Spleen (tissue), 13 donors: ENCODE measurements at places on chromosomes 3 and 15.

GRCh38 chr15:76501726-76502125, 165.2 kb downstream of the ISL2 start:
- no peak for DNase-seq

DNA sequence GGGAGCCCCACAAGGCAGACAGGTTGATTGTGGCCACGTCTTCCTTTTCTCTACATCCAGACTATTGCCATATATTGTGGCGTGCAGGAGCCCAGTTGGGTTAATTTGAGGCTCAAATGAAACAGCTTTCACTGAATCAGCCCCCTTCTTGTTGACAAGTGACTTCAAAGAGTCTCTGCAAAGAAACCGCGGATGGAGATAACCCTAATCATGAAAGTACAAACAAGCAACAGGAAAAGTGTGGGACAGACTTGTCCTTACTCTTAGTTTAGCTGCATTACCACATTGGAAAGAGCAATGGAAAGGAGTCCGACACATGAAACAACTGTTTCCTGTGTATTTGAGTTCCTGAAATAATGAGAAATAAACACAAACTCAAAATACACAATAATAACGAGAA, 3.3 kb downstream of the TMEM40 start:
- DNase-seq, result no peak

GRCh38 chr3:35746492-35746891, 107.2 kb downstream of the ARPP21 start:
- no peak for DNase-seq

- no peak for DNase-seq
These were observed 511.6 kb downstream of the PLOD2 start for GRCh38 chr3:145649368-145649887.

GRCh38 chr3:126983653-126984390, 907 bp downstream of the PLXNA1 start:
- peak; percentile 89 for DNase-seq

GRCh38 chr15:55993804-55994560, 570 bp upstream of the NEDD4 start:
- DNase-seq, result no peak

DNA sequence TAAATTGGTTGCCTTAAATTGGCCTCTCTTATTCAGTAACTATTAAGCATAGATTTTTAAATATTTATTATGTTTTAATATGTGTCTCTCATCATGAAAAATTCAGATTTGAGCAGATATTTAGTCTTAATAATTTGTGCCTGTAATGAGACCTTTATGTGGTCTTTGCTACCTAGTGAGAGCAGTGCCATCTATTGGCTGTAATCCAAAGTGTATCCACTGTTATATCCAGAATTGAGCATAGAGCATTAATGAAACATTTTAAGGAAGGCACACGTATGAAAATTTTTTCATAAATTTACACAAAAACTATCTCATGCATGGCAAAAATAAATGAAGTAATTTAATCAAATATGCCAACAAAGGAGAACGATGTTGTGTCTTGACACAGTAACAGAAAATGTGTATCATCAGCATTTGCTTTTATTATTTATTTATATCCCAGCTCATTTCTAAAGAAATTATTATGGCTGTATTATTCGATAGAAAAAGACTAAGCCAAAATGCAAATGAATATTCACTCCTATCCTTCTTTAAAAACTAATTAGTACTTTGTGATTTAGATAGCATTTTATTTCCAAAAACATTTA, 203.5 kb downstream of the RSRC1 start:
- no peak for DNase-seq

GRCh38 chr15:87929841-87930240, 326.7 kb downstream of the NTRK3 start:
- DNase-seq, result no peak

GRCh38 chr3:189839576-189839975, 208.4 kb downstream of the TP63 start:
- DNase-seq, result no peak

GRCh38 chr3:61032991-61033390, 218.3 kb downstream of the FHIT start:
- no peak for DNase-seq

GRCh38 chr15:99504823-99505551, 60.8 kb upstream of the MEF2A start:
- DNase-seq, result peak; percentile 72

- no peak for DNase-seq
These were observed 421.8 kb upstream of the TBL1XR1 start for GRCh38 chr3:177618873-177619733.

- no peak for DNase-seq
These were observed 57.4 kb downstream of the CDCP1 start for GRCh38 chr3:45088543-45089358.

DNA sequence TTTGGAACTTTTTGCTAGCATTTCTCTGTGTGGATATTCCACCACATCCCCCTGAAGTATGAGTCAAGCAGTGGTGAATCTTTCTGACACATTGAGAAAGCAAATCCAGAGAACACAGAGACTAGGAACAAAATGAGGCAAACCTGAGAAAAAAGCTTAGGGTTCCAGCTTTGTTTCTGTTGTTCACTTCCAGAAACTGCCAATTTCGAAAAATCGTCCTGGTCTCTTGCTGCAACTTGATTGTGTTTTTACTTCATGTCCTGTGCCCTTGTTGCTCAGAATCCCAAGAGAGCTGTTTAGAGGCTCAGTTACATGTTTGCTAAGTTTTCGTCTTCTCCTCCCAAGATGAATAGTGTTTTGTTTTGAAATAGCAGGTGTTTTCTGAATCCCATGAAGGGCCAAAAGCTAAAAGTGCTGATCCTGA, 13.7 kb downstream of the MAP2K1 start:
- DNase-seq, result no peak

DNA sequence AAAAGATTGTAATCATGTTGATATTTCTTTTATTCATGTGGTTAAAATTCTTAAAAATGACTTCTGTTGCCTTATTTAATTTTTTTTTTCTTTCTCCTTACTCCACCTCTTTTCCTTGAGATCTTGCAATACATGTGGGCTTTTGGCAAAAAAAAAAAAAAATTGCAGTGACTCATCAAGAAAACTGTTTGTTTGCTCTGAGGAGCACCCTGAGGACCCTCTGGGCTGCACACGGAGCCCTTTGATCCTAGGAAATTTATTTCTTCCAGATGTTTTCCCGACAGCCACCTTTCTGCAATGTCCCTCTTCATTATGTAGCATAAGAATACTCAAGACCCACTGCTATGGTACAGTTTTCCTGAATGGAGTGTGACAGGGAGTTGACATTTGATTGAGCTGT, 371.7 kb downstream of the ZBTB20 start:
- DNase-seq, result no peak

DNA sequence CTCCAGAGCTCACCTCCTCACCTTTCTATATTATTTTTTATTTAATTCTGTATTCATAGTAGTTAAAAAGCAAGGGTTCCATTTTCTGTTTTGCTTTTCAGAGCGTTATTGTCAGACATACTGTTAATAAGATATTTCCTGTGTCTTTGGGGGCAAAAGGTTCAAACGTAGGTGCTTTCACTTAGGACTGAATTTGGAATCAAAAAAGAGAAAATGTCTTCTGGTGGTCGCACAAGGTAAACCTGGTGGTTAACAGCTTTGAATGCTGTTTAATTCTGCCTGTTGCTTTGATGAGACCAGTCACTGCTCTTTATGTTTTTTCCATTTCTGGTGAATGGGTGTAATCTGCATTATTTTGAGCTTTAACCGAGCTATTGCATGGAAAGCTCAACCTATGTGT, 212.5 kb downstream of the TCF12 start:
- DNase-seq, result no peak

GRCh38 chr3:169116056-169116693, 547.3 kb downstream of the MECOM start:
- no peak for DNase-seq

GRCh38 chr15:90586948-90587347, 57.2 kb downstream of the CRTC3 start:
- no peak for DNase-seq

- DNase-seq, result no peak
These were observed 24.5 kb downstream of the CHDH start for GRCh38 chr3:53821631-53822121.

DNA sequence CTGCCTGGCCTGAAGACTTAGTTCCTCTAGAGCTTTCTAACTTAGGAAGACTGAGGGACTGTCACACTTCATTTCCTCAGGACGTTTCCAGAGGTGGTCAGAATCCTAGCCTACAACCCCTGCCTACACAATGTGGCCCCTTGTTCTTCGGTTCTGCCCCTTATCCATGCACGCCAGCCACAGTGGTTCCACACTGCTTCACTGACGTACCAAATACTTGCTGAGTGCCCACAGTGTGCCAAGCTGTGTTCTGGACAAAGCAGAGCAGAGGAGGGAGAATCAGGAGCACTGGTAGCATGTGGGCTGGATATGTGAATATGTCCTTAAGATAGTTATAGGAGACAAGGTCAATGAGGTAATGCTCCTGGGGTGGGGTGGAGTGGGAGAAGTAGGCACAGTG, 70.5 kb upstream of the SAMMSON start:
- no peak for DNase-seq

GRCh38 chr3:141735176-141735575, 2.9 kb upstream of the RNF7 start:
- DNase-seq, result no peak

- no peak for DNase-seq
These were observed 723 bp upstream of the DRD3 start for GRCh38 chr3:114179575-114179974.

DNA sequence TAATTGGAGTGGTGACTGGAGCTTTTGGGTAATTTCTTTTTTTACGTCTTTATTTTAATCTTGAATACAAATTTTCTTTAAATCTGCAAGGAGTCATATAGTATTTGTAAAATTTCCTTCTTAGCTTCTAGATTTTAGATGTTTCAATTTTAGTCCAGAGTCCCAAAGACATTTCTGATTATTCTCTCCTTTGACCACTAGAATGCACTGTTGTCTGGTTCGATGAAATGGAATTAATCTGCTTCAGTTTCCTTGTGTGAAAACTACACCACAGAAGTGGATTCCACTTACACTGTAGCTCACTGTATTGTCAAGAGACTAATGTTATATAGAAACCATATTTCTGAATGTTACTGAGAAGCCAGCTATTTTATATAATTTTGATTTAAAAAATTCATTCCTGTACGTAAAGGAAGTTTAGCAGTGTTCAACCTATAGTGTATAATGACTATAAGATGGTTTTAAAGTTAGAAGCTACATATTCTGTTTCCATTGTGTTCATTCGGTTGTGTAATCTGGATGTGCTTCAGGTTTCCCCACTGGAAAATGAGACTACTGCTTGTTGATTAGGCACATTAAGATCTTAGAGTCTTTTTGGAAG, 6.1 kb downstream of the GRAMD1C start:
- DNase-seq, result no peak

DNA sequence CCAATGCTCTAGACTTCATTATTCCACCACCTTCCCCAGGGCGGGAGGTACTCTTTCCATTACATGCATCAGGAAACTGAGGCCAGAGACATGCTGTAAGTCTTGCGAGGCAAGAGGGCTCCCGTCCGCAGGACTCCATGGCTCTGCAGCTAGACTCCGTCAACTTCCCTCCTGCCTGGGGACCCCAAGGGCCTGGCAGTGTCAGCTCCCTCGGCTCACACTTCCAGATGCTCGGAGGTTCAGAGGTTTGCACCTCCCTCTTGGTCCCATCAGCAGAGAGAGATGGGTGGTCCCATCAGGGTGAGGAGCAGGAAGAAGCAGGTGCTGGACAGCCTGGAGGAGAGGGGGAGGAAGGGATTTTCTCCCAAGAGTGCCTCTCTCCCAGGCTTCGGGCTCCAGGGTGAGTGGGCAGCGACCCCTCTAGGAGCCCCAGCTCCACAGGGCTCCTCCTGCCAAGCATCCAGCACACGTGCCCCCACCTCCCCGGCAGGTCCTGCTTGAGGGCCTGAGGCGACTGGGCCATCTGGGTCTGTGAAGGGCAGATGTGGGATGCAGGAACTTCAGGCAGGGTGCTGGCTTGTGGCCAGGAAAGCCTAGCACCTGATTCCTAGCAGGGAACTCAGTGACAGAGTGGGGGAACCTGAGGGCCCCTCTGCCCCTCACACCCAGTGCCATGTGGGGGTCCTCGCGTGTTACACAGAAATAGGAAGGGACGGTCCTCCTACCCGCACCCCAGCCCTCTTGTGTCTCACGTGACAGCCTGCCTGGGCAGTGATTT, 9.3 kb downstream of the PAK6 start:
- peak; percentile 62 for DNase-seq

- no peak for DNase-seq
These were observed 138.0 kb downstream of the FBN1 start for GRCh38 chr15:48507416-48508065.

DNA sequence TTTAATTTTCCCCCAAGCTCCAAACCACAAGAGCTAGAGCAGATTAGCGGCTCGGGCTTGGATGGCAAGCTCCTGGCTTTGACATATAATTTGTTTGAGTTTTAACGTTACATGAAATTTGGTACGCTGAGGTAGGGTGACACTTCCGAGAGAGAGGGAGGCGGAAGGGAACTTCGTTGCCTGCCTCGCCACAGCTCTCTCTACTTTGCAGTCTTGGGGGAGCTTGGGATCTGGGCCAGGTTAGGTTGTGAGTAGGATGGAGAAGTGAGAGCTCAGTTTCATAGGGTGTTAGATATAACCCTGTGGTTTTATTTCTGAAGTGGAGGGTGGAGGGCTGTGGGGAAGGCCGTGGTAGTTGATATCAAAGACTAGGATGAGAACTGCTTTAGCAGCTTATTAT, 39.7 kb downstream of the LRTM1 start:
- DNase-seq, result no peak

DNA sequence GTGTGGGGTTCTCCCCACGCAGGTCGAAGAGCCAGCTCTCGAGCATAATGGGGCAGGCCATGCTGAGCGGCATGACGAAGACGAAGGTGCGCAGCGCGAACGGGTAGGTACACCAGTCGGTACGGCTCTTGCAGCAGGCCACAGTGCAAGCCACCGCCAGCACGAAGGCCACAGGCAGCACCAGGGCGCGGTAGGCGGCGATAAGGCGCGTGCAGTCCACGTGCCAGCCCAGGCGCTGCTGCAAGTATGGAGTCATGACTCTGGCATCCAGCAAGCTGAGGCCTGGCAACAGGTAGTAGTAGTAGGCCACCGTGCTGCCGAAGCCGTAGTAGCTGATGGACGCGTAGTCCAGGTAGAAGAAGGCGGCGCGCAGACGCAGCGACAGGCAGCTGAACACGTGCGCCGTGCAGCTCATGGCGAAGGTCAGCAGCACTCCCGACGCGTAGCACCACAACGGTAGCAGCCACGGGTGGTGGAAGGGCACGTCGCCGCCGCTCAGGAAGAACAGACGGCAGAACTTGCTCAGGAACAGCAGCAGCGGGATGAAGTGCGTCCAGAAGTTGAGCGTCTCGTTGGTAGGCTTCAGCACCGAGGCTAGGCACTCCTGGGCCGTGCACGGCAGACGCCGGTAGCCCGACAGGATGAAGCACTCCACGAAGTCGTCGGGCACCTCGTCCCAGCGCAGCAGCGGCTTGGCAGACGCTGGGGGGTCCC, 797 bp downstream of the PAQR9 start:
- no peak for DNase-seq
